ENCODE measurements at places on chromosomes 3 and 15.

- DNase-seq = no peak
These were observed 805.8 kb downstream of the NAALADL2 start for GRCh38 chr3:175664911-175665310.

DNA sequence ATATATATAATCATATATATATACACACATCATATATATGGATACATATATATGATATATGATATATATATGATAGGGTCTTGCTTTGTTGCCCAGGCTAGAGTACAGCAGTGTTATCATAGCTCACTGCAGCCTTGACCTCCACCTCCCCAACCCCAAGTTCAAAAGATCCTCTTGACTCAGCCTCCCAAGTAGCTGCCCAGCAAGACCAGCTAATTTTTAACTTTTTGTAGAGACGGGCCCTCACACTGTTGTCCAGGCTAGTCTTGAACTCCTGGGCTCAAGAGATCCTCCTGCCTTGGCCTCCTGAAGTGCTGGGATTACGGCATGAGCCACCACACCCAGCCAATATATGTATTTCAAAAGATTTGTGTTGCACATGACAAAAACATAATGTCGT is 83.0 kb downstream of the TBL1XR1 start:
- no peak for DNase-seq

DNA sequence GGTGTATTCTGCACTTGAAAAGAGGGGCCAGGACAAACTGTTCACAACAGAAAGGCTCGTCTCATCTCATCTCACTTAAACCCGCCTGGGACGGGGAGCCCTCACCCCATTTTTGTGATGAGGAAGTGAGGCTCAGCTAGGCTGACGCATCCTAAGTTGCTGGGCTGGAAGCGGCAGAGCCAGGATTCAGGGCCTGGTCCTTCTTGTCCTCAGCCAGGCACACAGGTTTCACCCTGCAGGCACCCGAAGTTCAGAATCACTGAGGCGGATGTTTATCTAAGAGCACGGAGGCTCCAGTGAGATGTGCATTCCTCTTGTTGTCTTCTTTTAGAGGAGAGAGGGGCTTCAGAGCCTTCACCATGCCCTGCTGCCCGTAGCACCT is 51.1 kb upstream of the PLXNA1 start:
- DNase-seq = no peak

DNA sequence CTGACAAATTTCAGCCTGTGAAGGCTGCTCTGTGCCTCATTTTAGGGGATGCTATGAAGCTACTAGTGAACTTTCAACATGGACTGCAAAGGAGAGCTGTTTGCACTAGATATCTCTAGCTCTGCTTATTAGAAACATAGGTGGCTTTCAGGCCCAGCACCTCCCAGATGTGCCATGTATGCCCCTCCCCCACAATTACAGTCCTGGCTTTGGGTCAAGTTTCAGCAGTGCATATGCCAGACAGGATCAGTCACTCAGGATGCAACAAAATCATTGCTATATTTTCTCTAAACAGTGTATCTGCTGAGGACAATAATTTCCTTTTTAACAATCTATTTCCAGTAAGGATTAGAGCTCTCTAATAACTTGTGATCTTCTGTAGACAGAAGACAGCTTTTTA is 178.8 kb upstream of the STAC start:
- DNase-seq = no peak

DNA sequence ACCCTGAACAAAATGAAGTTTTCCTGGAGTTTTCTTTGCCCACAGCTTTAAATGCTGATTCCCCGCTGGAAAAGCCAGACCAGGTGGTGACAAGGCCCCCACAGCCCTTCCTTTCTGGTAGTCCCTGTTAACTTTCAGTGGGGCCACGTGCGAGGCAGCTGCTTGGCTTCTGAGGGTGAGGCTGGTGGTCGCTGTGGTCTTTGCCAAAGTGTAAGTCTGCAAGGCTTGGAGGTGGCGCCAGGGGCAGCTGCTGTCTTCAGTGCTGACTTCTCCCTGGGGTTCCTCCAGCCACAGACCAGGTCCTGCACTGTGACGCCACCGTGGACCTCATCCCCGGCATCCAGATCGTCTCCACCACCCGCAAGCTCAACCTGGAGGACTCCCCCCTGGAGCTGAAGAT is 54.1 kb upstream of the TAMM41 start:
- no peak for DNase-seq

GRCh38 chr3:55804170-55805095 is 317.3 kb upstream of the WNT5A start:
- no peak for DNase-seq

DNA sequence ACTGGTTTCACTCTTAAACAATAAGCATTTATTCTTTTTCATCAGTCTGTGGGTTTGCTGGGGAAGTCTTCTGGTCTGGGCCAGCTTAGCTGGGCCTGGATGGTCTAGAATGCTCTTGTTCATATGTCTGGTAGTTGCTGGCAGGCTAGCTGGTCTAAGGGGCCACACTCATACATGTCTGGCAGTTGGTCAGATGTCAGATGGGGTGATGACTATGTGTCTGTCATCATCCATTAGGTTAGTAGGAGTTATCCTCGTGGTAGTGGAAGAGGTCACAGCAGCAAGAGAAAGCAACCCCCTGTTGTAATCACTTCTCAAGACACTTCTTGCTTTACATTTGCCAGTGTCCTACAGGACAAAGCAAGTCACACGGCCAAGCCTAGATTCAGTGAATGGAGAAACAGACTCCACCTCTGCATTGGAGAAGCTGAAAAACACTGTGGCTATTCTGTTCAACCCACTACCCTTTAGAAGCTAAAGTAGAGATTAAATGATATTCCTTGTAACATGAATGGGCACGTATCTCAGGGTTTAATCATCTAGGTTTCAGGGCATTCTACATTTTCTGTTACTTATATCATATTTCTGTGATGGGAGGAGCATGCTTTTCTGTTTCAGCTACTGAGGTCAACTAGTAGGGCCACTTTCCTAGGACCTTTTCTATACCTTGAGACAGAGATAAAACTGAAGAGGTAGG is 5.5 kb upstream of the ARID3B start:
- DNase-seq = no peak

- DNase-seq = no peak
These were observed 13.0 kb downstream of the FOXP1 start for GRCh38 chr3:71570546-71570945.

DNA sequence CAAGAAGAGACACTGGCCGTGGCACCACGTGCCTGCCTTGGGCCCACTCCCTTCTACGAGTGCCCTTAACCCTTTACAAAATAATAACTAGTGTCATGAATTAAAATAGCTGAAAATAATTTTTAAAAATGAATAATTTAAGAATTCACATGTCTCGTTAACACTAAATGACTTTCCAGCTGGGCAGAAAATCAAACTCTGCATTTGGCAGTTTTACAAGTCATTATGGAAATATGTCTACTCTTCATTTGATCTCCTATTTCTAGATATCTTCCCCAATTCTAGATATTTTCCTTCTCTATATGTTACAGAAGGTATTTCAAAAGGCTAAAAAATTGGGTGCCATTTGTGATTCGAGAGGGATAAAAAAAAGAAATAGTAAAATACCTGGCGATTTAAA is 100.2 kb downstream of the RORA start:
- DNase-seq = no peak

GRCh38 chr15:32717426-32718226 is at the start of gene GREM1:
Gene GREM1, plus strand, starts transcription at chr15:32718004. Its CDS starts 12,687 bp downstream, at chr15:32730691.
- DNase-seq = no peak
